ENCODE measurements at places on chromosomes 4 and X. TPM values are rescaled to one million over a fixed set of nuclear protein-coding genes. Genes with fewer than 3 reads are reported as not detected.

The ASB12 gene
- total RNA-seq = not detected

The VSIG4 gene
- total RNA-seq = not detected

The ZNF157 gene
- under 0.01 TPM for total RNA-seq

The SPIN2A gene
- 0.22 TPM for total RNA-seq

The SMIM10L2A gene
- not detected for total RNA-seq

The DHRSX gene
- 46.6 TPM for total RNA-seq

All from placental pericyte (primary cell).